ENCODE measurements at places on chromosomes 3 and 15. TPM values are rescaled to one million over a fixed set of nuclear protein-coding genes. Genes with fewer than 3 reads are reported as not detected.

Gene TNK2
- 29.6 TPM for total RNA-seq

GRCh38 chr3:115385774-115386730, 237.3 kb upstream of the GAP43 start:
- DNase-seq, result no peak

DNA sequence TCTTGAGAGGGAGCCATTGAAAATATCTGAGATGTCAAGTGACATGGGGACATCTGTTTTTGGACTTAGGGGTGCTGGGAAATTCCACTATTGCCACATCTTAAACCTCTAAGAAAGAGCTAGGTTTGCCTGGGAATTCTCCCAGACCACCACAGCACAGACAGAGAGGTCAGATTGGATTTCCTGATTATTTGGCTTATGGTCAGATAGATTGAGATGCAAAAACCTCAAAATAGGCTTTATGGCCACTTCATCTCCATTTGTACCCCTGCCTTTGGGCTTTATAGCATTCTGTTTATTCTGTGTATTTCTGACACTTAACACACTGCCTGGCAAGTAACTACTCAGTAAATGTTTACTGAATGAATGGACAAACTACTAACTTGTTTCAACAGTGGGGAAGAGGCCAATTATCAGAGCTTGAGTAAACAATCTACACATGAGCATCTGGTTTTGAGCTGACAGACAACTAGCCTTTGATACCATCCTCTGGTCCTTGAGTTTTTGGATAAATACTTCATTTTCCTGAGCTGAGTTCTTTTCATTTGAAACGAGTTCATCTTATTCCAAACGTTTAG, 81.8 kb downstream of the TP63 start:
- DNase-seq, result no peak

DNA sequence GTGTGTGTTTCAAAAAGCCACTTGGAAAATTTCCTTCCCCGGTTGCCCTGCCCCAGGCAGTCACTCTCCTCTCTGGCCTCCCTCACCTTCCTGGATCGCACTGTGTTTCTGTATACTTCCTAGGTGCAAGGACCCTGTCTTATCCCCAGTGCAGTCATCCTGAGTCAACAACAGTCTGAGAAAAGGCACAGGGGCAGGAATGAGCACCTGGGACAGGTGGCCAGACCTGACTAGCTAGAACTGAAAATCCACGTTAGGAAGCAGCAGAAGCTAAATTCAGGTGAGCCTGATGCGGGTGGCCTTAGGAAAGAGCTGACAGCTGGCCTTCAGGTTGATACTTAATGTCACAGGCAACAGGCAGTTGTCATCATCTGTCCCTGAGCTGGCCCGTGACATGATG, 62.9 kb upstream of the VGLL4 start:
- DNase-seq, result no peak

- DNase-seq, result no peak
Observed at GRCh38 chr3:32483772-32484171, 18.9 kb downstream of the CMTM6 start.

DNA sequence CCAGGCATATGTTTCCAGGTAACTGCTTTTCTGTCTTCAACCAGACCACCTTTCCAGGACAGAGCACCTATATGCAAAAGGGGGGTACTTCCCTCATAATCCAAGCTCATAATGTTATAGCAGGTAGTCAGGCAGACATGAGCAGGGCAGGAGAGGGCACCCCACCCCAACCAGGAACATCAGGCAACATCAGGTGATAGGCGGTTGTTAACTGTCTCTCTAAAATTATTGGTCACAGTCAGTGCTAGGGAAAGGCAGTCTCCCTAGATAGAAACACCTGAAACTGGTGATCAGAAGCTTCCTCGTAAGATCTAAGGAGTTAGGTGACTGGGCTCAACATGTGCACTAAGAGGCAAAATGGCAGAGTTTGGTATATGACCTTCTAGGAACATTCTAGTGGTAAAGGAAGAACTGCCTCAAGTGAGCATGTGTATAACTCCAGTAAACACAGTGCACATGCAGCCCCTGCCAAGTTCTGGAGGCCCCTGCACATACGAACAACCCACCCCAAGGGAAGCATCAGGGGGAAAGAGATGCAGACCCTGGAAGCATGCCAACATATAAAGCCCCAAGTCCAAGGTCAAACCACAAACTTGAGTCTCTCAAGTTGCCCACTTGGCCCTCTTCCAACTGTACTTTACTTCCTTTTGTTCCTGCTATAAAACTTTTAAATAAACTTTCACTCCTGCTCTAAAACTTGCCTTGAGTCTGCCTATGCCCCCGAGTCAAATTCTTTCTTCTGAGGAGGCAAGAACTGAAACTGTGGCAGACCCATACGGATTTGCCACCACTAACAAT, 270.9 kb downstream of the ULK4 start:
- DNase-seq, result no peak

DNA sequence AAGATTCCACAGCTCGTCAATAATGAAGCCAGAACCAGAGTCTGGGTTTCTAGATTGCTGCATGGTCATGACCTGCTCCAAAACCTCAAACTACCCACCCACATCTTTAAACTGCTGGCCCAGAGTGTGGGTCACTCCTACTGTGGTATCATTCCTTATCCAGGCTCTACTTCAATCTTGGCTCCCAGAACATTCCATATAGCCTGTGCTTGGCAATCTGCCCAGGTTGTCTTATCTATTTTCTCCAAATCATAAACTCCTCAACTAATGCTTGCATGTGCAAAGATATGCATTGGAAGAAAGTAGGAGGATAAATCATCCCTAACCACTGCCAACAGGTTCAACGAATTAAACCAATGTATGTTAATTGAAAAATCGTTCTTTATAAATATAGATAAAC, 169.7 kb downstream of the ANXA2 start:
- DNase-seq, result no peak
